ENCODE measurements at places on chromosomes 1 and 21. TPM values are rescaled to one million over a fixed set of nuclear protein-coding genes. Genes with fewer than 3 reads are reported as not detected.
A peak's percentile ranks its signal among the peaks of the same experiment; 100 is the strongest.

The CD2 gene
- 0.36 TPM for total RNA-seq

DNA sequence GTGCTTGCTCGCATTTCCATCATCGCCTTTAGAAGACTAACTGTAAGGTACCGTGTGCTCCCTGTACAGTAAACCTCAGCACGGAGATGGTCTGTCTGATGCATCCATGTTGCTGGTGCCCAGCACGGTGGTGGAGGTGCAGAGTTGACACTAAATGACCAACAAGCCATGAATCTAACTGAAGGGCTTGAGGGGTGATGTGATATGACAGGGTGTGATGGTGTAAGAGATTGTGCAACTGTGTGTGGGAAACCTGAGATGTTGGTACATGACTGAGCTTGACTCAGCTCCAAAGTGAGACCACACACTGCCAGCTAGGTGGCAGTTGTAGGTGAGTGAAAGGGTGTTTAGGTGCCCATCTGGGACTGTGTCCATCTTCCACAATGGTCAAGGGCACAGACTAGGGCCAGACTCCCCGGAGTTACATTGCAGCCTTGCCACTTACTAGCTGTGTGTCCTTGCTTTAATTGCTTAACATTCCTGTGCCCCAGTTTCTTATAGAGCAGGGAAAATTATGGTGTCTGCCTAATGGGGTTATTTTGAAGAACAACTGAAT lies 21.4 kb downstream of the SLC2A1 start:
- H3K27ac ChIP-seq: no peak overlapping the region
- no peak for DNase-seq
- peaks cover 9% of the 10 kb centered on the region for H3K36me3 ChIP-seq
- peaks cover 79% of the 10 kb centered on the region for H3K4me1 ChIP-seq
- H3K4me3 ChIP-seq: no peak overlapping the region
- no peaks in the 10 kb centered on the region for H3K27me3 ChIP-seq

The IQGAP3 gene
- total RNA-seq: 0.36 TPM

GRCh38 chr1:228143480-228144192 lies 3.6 kb downstream of the GUK1 start:
- H3K36me3 ChIP-seq: peaks cover 33% of the 10 kb centered on the region
- H3K27ac ChIP-seq: peak overlapping the region; percentile 97
- H3K27me3 ChIP-seq: no peaks in the 10 kb centered on the region

GRCh38 chr1:115764541-115764940 lies 4.0 kb downstream of the CASQ2 start:
- peaks cover 53% of the 10 kb centered on the region for H3K4me1 ChIP-seq
- no peak for DNase-seq

The MMP23B gene
- 93.8 TPM for total RNA-seq

- H3K27ac ChIP-seq: no peak overlapping the region
- H3K4me3 ChIP-seq: no peak overlapping the region
- H3K27me3 ChIP-seq: no peaks in the 10 kb centered on the region
- peaks cover 29% of the 10 kb centered on the region for H3K36me3 ChIP-seq
- no peak for DNase-seq
Observed at GRCh38 chr1:237672748-237673147, 218.0 kb downstream of the ZP4 start.

- no peak overlapping the region for H3K4me3 ChIP-seq
- no peaks in the 10 kb centered on the region for H3K4me1 ChIP-seq
- no peaks in the 10 kb centered on the region for H3K36me3 ChIP-seq
- peaks cover 71% of the 10 kb centered on the region for H3K27me3 ChIP-seq
Observed at GRCh38 chr1:37290718-37291117, 183.7 kb upstream of the ZC3H12A start.

DNA sequence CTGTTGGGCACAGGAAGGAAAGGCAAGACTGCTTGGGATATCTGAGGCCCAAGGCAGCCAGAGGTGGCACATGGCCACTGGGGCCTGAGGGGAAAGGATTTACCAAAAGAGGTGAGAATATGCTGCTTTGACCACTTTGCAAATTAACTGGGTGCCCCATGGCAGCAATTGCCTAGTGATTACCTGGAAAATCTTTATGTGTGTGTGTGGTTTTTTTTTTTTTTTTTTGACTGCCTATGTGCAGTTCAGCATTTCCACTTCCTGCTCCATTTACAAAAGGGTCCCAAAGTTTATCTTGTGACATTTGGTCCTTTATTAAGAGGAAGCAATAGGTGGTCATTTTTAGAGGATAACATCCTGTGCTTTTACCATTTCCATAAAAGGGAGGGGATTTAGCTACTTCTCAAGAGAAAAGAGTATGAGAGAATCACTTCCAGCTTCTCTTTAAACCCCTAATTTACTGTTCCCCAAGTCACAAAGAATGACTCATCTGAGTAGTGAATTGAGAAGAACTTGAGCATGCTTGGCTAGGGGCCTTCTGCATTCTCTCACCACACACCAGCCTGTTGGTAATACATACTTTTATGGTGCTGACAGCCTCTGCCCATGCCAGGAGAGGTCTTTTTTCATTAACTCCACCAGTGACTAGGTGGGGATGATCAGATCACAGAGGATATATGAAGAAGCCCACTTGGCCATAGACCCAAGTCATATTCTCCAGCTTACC lies 52.1 kb downstream of the SYDE2 start:
- H3K4me3 ChIP-seq: no peak overlapping the region
- H3K36me3 ChIP-seq: no peaks in the 10 kb centered on the region
- no peaks in the 10 kb centered on the region for H3K27me3 ChIP-seq
- peak overlapping the region; percentile 37 for H3K27ac ChIP-seq

The TCHHL1 gene
- total RNA-seq: not detected

The INSRR gene
- total RNA-seq: 0.41 TPM

- peaks cover 72% of the 10 kb centered on the region for H3K27me3 ChIP-seq
- peak; percentile 80 for DNase-seq
- no peaks in the 10 kb centered on the region for H3K36me3 ChIP-seq
Observed at GRCh38 chr1:11645670-11646265, 8.5 kb downstream of the FBXO2 start.

DNA sequence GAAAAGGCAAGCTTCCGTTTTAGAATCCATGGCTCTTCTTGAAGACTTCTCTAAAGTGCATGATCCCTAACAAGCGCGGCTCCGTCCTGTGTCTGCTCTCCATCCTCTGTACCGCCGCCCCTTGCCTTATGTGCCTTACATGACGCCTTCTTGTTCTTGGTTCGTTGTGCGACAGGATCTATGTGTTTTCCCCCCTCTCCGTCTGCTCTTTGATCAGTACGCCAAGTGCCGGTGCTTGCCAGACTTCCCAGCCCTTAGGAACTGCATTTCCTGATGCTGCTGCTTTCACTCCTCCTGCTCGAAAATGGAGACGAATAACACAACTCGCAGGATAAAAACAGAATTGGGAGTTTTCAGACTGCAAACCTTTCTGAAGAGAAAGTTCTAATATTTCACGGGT lies 13.1 kb downstream of the NDUFV3 start:
- H3K27me3 ChIP-seq: no peaks in the 10 kb centered on the region
- no peak overlapping the region for H3K4me3 ChIP-seq
- DNase-seq: no peak
- H3K36me3 ChIP-seq: peaks cover 97% of the 10 kb centered on the region

The SHISAL2A gene
- total RNA-seq: not detected

DNA sequence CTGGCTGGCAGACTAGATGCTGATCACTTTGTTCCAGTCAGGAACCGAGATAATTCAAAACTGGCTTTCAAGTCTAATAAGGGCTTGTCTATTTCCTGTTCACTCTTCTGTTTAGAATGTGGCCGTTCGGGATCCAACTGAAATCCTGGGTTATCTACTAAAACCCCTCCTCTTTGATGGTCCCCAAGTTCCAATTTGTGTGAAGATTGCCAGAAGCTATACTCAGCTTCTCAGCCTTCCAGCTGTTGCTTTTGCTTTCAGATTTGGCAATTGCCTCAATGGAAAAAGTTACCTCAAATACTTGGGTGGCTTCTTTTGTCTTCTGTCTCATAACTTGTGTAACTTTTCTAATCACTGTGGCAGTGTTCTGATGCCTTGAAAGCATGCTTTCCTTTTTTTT lies 43.7 kb downstream of the BTBD8 start:
- no peak for DNase-seq
- H3K27ac ChIP-seq: no peak overlapping the region
- H3K4me1 ChIP-seq: no peaks in the 10 kb centered on the region
- H3K27me3 ChIP-seq: no peaks in the 10 kb centered on the region
- no peaks in the 10 kb centered on the region for H3K36me3 ChIP-seq

DNA sequence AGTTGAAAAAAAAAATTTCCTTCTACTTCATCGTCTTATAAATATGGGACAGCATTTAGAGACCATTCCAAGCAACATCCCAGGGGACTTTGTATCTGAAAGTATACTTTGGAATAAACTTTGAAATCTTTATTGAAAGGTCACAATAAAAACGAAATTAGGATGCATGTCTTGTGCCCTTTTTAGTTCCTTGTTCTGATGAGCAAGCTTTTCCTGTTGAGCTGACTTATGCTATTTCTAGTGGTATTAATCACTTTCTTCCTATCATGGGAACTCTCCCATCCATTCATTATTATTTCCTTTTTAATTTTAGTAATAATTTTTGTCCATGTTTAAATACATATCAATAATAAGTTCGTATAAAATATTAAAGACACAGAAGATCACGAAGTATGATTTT lies 4.0 kb upstream of the GBP2 start:
- H3K4me1 ChIP-seq: peaks cover 30% of the 10 kb centered on the region
- peak overlapping the region; percentile 86 for H3K27ac ChIP-seq
- peak overlapping the region; percentile 58 for H3K4me3 ChIP-seq
- no peaks in the 10 kb centered on the region for H3K36me3 ChIP-seq

DNA sequence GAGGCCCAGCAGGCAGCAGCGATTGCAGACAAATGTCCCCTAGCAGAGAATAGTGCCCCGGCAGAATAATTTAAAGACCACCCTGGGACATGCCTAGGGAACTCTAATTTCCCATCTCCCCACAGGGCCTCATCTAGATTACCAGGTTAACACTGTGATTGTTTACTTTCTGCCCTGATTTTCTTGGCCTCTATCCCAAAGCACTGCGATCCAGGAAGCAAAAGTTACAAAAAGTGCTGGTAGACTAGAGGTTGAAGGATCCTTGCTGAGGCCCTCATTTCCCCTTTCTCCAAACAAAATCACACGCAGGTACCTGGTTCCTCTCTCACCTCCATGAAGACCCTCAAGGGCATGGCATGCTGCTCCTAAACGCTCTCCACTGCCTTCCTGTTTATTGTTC lies 229.7 kb downstream of the C1orf94 start:
- H3K27me3 ChIP-seq: peaks cover 21% of the 10 kb centered on the region
- no peaks in the 10 kb centered on the region for H3K36me3 ChIP-seq
- no peak overlapping the region for H3K4me3 ChIP-seq
- no peaks in the 10 kb centered on the region for H3K4me1 ChIP-seq
- no peak overlapping the region for H3K27ac ChIP-seq

The LEFTY1 gene
- total RNA-seq: 0.55 TPM
